ENCODE measurements at places on chromosomes 1 and 21.
A peak's percentile ranks its signal among the peaks of the same experiment; 100 is the strongest.

DNA sequence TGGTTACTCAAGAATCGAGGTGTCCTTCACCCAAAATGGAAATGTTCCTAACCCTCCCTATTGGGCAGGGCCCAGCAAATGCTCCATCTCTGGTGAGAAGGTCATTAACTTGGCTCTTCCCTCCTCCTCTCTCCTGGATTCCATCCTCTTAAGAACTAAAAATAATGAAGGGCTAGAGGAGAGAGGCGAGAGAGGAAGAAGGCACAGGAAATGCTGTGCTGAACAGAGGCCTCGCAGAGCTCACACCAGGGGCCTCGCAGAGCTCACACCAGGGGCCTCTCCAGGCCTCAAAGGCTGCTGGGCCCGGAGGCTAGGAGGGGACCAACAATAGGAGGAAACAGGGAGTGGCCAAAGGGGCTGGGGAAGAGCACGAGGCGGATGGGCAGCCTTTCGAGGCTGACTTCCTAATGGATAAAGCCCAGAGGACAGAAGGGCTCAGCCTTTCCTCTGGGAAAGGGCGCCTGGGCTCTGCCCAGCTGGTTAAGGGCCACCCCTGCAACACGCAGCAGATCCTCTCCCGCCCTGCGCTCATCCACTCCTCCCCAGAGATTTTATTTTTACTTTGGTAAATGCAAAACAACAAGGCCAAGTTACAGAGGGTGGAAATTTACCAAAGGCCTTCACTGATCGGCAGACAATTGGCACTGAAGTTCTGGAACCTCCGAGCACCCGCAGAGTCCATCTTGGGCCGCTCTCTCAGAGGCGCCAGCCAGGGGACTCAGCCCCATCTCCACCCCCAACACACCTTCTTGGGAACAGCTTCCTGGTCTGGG lies 78.5 kb downstream of the ITPKB start:
- H3K36me3 ChIP-seq: peaks cover 2% of the 10 kb centered on the region
- no peak overlapping the region for H3K4me3 ChIP-seq

- peaks cover 2% of the 10 kb centered on the region for H3K36me3 ChIP-seq
- no peak for DNase-seq
- H3K4me1 ChIP-seq: peaks cover 2% of the 10 kb centered on the region
- no peaks in the 10 kb centered on the region for H3K27me3 ChIP-seq
- no peak overlapping the region for H3K4me3 ChIP-seq
Observed at GRCh38 chr1:6218375-6219164, 12.7 kb downstream of the RNF207 start.

DNA sequence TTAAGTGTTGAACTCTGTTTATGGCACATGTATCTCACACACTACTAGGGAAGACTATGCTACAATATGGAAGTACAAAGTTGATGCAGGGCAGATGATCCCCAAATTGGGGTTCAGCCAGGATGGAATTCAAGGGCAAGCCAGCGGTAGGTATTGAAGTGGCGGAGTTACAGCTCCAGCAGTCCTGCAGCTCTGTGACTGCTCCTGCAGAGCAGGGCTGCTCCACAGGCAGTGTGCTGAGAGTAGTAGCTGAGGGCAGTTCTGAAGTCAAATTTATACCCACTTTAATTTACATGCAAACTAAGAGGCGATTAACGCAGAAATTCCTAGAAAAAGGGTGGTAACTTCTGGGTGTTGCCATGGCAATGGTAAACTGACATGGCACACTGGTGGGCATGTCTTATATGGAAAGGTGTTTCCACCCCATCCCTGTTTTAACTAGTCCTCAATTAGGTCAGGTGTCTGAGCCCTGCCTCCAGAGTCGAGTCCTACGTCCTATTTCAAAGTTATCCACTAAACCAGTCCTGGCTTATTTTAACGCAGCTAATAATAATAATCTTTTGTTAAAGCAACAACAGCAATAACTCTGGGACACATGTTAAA lies 20.6 kb upstream of the CENPF start:
- no peak overlapping the region for H3K4me3 ChIP-seq
- H3K36me3 ChIP-seq: no peaks in the 10 kb centered on the region
- peaks cover 3% of the 10 kb centered on the region for H3K4me1 ChIP-seq
- H3K27ac ChIP-seq: no peak overlapping the region

DNA sequence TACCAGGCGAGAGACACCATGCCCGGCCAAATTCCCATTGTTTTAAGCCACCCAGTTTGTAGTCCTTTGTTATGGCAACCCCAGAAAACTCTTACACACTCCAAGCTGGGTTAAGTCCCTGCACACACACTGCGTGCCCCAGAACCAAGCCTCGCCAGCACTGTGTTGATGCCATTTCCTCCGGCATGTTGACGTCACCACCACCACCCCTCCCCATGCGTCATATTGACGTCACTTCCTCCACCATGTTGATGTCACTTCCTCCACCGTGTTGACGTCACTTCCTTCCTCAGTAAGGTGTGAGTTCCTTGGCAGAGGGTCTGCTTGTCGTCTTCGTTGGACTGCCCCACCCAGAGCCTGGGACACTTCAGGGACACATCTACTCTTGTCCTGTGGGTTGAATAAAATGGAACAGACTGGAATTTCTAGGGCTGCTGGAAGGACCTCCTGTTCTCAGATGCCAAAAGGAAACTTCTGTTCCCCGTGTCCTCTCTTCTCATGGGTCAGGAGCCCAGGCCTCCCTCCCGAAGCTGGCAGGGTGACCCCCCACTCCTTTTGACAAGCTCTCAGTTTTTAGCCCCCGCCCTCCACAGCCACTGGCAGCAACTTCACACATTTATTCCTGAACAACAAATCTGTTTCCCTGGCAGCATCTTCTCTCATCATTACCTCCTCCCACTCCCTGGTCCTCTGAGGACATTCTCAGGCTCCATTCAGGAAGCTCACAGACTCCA lies 643.3 kb downstream of the NPHP4 start:
- no peak for DNase-seq
- H3K27me3 ChIP-seq: no peaks in the 10 kb centered on the region
- no peak overlapping the region for H3K27ac ChIP-seq
- H3K36me3 ChIP-seq: no peaks in the 10 kb centered on the region

GRCh38 chr21:39660191-39660980 lies 47.6 kb downstream of the B3GALT5 start:
- no peaks in the 10 kb centered on the region for H3K27me3 ChIP-seq
- DNase-seq: peak; percentile 76
- no peaks in the 10 kb centered on the region for H3K36me3 ChIP-seq
- H3K27ac ChIP-seq: peak overlapping the region; percentile 31
- H3K4me1 ChIP-seq: peaks cover 3% of the 10 kb centered on the region
